Lower lobe of right lung (tissue), 2 donors: ENCODE measurements at places on chromosomes 7 and 10.

DNA sequence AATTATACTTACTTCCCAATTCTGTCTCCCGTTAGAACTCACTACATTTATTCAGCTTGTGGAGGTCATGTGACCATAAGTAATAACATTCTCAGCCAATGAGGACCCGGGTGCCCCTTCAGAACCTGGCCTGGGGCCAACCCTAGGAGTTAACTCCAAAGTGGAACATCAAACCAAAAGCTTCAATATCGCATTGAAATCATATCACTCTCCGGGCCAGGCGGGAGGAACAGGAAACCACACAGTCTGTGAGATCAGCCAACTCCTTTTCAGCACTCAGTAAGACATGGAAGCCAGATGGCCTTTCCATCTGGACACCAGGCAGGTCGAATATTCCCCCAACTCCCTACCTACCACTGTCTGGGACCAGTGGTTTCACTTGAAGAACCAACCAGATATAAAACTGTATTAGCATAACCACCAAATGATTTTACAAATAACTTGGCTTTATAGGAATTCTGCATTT lies 5.5 kb downstream of the CREB3L2 start:
- DNase-seq, result no peak

DNA sequence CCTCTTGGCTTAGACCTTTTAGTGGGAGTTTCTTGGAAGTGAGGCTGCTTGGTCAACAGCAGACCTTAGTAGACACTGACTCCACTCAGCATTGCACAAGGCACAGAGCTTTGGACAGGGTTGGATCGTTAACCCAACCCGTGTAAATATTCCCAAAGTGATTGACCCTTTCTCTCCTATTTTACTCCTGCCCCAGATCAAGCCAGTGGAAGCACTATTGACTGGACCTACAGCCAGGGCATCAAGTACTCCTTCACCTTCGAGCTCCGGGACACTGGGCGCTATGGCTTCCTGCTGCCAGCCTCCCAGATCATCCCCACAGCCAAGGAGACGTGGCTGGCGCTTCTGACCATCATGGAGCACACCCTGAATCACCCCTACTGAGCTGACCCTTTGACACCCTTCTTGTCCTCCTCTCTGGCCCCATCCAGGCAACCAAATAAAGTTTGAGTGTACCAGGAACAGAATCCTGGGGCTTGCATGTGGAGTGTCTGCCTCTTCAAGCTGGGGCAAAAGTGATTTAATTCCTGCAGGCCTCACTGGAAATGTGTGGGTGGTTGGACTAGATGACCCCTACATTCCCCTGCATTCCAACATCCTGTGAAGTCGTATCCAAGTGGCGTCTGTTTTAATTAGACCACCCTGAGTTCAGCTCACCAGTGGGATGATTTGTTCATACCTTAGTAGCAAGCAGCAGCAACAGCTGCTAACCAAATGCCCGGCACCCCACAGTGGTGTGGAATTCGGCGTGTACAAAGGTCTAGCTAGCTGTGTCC lies 7.5 kb downstream of the CPA1 start:
- no peak for DNase-seq

- DNase-seq, result no peak
These were observed 105.5 kb downstream of the TES start for GRCh38 chr7:116315803-116316202.

GRCh38 chr10:107732045-107732444 lies 567.5 kb upstream of the SORCS1 start:
- no peak for DNase-seq

DNA sequence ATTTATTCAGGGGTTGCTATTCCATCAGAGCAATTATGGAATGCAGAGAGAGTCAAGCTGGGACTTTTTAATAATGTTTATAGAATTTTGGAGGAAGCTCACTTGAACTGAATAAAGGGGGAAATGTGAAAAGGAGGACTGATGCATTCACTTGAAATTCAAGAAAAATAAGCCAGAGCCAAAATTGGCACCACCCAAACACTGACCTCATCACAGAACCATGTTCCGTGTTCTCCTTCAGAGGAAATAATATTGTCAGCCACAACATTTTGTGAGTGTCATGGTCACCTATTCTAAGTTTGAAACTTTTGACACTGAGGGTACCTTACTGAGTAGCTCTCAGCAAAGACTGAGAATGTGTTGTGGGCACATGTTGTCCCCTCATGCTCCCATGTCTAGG lies 207.0 kb downstream of the ANK3 start:
- DNase-seq, result no peak

DNA sequence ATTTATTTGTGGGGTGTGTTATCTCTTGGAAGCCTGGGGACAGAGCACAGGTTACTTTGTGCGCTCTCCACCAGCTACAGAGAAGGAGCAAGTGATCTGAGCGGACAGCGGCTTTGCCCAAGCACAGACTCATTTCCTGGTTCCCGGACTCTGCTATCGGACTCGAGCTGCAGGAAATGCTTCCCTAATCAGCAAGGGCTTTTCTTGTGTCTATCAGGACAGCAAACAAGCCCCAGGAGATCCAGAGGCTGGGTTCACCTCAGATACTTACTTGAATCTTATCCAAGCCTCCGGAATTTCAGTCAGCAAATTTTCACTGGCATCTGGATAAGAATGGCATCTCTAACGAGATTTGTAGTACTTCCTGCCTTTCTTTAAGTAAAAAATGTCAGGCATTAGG lies 27.8 kb downstream of the MRC1 start:
- no peak for DNase-seq

- DNase-seq, result no peak
These were observed 149.2 kb downstream of the RAPGEF5 start for GRCh38 chr7:22207724-22208225.

DNA sequence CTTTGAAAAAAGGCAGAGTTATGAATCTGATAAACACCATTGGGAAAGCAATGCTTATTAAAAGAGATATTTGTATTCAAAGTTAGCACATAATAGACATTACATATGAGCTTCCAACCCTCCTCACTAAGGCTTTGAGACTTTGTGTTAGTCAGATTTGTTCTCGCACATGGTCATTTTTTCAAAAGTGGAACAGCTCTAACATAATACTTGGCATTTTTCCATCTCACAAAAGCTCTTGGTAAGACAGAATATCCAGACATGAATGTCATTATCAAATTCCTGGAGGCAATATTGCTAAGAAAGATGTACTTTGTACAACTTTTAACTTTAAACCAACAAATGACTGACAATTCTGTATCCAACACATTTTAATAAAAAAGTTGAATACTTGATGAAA lies 292.4 kb upstream of the SMIM30 start:
- DNase-seq, result no peak

DNA sequence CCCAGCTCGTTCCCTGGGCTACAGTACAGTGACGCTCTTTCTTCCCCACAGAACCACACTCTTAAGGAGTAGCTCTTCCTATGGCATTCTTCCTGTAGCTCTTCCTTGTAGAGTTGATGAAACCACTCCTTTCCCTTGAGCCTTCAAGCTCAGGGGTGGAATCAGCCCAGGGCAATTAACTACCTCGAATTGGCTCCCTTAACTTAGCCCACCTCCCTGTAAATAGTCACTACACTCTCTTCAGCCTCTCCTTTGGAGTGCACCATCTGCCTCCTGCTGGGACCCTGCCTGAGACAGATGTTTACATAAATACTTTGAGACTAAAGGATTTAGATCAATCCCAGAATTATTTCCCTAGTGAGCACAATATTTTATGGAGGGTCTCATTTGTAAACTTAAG lies 537.8 kb upstream of the AUTS2 start:
- DNase-seq, result no peak

DNA sequence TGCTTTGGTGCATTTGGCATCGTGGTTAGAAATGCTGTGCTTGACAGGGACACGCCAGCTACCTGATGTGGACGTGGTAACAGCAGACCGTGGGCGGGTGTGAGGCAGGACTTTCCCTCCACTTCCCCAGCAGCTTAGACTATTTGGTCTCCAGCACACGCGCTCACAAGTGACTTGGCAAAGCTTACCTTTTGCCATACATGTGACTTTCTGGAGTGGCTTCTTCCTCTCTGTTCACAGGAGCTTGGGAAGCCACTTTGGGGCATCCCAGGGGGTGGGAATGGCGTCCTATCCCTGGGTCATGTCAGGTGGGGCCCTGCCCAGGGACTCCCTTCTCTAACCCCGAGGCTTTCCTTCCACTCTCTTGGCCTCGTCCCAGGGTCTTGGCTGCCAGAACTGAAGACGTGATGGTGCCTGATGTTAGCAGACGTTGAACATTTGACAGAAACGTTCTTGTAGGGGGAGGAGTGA lies 228.7 kb upstream of the KLF6 start:
- DNase-seq, result no peak

GRCh38 chr7:114922652-114923402 lies 933 bp downstream of the MDFIC start:
- DNase-seq, result peak; percentile 65

GRCh38 chr7:139598642-139599041 lies 75.2 kb downstream of the CLEC2L start:
- DNase-seq, result no peak

- DNase-seq, result peak; percentile 55
These were observed 9.6 kb downstream of the TRIM56 start for GRCh38 chr7:101094791-101095375.

- no peak for DNase-seq
These were observed 104.0 kb upstream of the GAD2 start for GRCh38 chr10:26112532-26112931.

DNA sequence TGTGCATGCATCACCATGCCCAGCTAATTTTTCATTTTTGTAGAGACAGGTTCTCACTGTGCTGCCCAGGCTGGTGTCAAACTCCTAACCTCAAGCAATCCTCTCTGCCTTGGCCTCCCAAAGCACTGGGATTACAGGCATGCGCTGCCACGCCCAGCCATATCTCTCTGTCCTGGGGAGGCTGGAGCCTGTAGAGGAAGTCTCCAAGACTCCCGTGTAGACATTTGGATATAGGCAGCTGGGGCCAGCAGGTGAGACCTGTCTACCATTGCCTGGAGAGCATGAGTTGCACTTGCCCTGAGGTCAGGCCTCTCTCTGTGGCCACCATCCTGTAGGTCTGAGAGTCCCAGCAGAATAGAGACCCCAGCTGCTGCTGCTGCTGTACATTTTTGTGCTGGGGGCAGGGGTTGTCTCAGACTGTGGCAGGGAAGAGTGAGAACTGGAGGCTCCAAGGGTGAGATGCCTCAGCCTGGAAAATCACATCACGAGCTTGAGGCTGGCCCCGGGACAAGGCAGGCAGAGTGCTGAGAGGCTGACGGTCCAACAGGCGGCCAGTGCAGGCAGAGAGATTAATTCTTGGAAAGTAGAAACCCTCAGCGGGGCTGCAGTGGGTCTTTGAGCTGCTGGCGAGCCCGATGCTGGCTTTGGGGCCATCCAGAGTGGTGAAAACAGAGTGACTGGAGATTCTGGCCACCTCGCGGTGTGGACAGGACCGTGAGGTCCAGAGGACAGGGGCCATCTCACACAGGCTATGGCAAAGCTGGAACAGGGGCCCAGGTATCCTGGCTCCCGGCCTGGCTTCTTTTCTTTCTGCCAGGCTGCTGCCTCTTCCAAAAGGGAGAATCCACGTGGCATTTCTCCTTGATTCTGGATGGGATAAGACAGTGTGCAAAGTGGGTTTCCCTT lies 60.9 kb downstream of the TMEM270 start:
- peak; percentile 35 for DNase-seq

DNA sequence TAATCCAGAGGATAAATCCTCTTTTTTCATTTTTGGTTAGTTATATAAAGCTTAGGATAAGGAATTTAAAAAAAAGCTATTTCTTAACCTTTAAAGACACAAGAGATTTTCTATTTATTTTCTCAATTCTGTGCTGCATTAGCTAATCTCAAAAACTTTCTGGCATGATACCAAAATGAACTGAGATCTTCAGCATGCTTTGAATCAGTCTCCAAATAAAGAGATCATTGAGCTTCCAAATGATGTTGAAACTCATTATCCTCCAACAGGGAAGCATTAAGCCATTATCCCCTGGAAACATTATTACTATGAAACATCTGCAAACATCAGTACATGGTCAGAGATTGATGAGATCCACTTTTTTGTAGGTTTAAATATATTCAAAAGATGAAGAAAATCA lies 350.3 kb upstream of the TEX47 start:
- DNase-seq, result no peak

DNA sequence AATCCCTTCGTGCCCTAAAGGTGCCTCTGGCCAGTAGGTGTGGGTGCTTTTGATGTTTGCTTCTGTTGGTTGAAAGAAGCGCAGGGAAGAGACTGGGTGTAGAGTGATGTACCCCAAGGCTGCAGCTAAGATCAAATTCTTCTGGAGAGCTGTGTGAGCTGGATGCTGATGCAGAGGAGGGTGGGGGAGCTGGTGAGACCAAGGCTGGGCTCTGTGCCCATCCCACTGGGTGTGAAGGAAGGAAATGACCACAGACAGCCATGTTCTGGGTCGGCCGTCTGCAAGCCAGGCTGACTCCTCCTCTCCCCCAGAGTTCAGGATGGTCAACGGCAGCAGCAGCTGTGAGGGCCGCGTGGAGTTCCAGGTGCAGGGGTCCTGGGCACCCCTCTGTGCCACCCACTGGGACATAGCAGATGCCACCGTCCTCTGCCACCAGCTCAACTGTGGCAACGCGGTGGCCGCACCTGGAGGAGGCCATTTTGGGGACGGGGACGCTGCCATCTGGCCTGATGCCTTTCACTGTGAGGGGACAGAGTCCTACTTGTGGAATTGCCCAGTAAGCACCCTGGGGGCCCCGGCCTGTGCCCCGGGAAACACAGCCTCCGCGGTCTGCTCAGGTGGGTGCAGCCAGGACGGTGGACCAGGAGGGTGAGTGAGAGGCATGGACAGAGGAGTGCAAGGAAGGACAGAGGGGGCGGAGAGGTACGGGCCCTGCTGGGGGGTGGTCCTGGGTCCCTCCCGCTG lies 5.1 kb downstream of the SCART1 start:
- DNase-seq, result no peak

DNA sequence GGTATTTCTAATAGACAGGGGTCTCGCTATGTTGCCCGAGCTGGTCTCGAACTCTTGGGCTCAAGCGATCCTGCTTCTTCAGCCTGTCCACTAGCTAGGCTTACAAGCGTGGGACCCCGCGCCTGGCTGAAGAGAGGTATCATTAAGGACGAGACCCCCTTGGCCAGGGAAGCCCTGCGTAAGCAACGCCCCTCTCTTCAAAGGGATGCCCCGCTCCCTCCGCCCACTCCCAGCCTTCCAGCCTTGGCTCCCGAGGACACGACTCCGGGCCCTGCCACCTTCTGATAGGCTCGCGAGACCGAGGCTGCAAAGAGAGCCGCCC lies 220 bp upstream of the ZKSCAN5 start:
- DNase-seq, result no peak

- DNase-seq, result no peak
These were observed 79.4 kb upstream of the LRRN3 start for GRCh38 chr7:111011520-111011919.
